NCI-H1417 (cell line): ENCODE measurements at places on chromosomes 2 and 18.

GRCh38 chr18:54147439-54147838, 77.0 kb downstream of the MBD2 start:
- no peak for DNase-seq

DNA sequence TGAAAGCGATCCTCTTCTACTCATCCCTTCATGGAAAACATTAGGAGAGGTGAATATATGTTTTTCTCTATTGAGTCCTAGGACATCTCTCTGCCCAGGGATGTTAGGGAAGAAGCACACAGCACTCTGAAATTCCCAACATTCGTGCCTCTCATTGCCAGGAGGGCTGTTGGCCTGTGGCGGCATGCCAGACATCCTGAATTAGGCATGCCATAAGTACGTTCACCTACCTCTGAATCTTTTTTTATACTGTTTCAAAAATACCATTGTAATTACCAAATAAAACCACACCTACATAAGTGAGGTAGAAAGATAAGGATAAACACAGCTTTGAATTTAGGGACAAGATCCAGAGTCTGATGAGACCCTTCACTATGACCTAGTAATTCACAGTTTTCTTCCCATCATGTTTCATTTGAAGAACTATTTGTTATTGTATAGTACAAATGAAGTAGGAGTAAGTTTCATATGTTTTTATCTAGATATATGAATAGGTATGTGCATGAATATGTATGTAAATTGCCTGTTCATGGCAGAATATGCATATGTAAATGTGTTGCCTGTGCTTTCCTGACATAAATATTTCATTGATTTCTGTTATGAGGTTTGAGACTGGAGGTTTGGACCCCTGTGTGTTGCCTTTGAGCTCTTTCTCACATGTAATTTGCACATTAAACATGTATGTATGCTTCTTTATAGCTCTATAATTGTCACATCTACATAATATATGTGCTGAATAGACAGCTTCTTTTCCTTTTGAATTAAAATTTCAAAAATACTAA, 66.6 kb upstream of the STAM2 start:
- DNase-seq = no peak

DNA sequence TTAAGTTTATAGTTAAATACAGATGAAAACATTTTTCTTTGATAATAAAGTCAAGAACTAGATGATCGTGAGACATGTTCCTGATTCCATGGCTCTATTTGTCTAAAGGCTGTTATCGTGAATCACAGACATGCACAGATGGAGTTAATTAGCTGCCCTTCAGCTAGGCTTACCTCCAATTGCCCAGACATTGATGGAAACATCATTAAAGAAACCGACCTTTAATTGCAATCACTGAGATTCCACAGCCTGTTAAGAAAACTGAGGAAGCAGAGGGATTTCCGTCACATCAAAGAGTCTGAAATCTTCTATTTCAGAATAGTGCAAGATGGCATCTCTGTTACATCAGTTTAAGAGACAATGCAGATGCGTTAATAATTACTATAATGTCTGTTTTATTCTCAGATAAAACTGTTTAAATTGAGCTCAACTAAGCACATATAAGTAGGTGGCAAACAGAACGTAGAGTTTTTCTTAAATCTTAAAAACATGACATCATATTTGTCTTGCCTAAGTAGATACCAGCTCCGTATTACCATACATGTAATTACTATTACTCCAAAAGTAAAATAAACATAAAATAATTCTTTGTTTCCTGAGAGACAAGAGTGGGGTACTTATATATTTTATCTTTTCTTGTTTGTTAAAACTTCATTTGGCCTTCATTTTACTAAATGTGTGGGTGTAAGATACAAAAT, 23.9 kb upstream of the CRACDL start:
- DNase-seq = no peak

DNA sequence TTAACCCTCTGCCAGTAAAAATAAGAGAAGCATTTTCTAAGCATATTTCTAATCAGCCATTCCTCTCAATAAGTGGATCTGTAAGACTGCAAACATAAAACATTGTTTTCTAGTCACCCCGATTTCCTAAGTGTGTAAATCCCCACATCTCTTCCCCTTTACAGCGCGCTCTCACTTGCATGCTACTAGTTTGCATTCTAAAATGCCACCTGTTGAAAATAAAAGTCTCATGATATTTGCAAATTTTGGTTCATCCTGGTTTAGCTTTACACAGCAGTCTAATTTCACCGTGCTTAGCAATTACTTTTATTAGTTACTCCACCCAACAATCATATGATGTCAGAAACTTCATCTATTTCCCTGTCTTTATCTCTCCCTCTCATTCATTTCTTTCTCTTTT, 1230.7 kb upstream of the ZEB2 start:
- DNase-seq = no peak

GRCh38 chr18:74899554-74899953, 301.9 kb downstream of the ZNF407 start:
- DNase-seq = peak; percentile 23
